ENCODE measurements at places on chromosomes 12 and 14.
A peak's percentile ranks its signal among the peaks of the same experiment; 100 is the strongest.

DNA sequence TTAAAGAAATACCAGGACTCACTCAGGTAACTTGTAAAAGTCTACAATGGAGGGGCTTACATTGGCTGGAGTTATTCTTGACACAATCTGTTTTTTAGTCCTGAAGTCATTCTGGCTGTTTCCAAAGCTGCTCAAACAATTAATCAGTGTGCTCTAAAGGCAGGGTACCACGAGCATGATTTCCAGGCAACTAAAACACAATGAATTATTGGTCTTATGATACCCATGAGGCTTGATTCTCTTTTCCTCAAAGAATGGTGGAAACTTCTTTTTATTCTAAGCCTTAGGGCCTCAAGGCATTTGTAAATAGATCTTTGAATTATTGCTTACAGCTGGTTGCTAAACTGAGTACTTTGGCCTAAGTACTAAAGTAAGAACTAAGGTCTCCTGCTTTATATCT is 199.8 kb upstream of the PDZRN4 start:
- no peak for DNase-seq

- no peak for DNase-seq
These were observed 65.0 kb downstream of the KCNK10 start for GRCh38 chr14:88258021-88258420.

DNA sequence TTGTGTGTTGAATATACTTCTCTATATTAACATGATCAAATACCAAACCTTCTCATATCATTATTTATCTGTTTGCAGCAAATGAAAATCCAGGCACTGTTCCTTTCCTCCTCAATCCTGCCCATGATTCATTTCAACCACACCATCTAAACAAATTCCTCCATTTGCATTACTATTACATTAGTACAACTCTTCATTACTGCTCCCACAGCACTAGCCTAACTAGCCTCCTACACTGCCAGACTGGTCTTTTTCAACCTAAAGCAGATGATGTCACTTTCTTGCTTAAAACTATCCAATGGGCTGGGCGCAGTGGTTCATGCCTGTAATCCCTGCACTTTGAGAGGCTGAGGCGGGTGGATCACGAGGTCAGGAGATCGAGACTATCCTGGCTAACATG is 117.3 kb upstream of the MYF6 start:
- no peak for DNase-seq

DNA sequence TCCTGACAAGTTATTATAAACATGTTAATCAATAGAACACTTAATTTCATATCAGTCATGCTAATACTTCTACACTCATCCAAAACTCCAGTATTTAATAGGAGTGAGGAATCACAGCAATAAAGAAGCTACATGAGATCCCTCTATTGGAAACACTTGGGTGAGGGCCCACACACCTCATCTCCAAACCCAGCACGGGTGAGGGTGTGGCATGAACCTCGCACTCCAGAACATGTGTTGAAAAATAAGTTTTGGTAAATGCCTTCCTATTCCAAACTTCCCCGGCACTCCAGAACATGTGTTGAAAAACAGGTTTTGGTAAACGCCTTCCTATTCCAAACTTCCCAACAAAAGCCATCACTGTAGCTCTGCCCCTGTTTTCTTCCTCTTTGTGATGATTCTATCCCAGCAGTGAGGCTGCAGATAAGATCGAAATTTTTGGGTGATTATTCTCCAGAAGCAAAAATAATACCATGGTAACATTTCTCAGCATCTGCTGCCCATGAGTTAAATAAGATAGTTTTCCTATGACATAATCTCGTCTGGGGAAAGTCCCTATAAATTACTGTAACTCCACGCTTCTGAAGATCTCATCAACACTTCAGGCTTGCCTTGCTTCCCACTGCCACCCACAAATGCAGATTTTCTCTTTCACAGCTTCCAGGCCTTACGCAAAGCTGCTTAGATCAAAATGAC is 24.4 kb upstream of the PTPRB start:
- no peak for DNase-seq

DNA sequence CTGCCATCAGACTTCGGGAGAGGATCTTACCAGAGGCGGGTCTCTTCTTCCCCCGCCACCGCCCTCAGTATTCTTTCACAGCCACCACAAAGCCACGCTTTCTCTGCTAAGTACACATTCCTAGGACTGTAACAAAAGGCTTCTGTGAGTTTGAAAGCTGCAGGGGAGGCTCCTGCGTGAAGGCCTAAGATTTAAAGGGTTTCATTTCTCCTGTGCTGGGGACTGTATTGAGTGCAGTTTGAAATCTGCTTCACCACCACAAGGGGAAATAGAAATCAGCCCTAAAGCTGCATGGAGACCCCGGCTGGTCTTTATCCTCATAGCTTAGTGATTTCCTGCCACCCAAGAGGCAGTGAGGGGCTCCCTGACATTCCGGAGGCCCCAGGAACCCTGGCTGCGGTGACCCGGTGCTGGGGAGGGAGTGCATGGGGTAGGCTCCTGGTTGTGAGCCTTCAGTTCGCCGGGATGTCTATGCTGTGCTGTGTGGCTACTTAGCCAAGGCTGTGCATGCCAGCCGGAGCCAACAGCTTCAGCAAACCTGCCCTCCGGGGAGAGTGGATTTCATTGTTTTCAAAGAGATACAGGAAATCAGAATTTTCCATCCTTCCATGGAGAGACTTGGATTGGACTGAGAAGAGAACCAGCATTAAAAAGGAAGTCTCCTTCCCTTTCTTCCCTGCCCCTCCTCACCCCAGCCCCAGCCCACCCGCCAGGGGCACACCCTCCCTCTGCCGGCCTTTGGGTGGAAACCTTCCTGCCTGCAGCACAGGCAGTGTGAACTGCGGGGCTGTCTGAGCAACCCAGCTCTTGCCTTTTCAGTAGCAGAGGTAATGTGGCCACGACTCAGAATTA is 163.3 kb downstream of the ETV6 start:
- peak; percentile 75 for DNase-seq

- DNase-seq = no peak
These were observed 24.1 kb downstream of the NTN4 start for GRCh38 chr12:95766356-95767019.

DNA sequence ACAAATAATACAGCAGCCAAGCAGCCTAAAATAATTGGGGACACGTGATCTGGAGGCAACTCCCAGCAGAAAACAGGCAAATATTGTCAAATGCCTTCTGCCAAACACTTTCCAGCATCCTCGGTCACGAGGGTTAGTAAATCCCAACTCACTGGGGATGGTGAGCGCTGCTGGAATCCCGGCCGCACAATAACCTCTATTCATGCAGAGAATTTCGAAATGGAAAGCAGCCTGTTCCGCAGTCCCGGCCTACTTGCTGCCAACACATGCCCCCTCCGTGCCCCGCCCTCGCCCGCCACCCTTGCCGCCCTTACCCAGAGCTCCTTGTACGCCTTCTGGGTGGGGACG is 62.2 kb downstream of the RFX4 start:
- no peak for DNase-seq

DNA sequence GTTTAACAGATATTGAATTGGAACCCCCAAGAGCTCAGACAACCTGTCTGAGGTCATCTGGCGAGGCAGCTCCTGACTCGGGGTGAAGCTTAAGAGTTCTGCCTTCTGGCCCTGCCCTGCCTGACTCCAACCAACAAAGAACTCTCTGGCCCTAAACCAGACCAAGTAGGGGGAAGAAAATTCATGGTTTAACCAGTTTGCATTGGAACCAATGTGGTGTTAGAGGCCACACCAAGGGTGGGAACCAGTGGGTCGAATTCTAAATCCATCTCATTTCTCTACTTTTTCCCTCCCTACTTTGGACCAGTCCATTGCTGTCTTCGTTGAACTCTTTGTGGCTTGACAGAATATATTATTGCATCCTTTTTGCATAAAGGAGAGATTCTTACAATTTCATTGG is 30.4 kb upstream of the GSG1 start:
- no peak for DNase-seq

DNA sequence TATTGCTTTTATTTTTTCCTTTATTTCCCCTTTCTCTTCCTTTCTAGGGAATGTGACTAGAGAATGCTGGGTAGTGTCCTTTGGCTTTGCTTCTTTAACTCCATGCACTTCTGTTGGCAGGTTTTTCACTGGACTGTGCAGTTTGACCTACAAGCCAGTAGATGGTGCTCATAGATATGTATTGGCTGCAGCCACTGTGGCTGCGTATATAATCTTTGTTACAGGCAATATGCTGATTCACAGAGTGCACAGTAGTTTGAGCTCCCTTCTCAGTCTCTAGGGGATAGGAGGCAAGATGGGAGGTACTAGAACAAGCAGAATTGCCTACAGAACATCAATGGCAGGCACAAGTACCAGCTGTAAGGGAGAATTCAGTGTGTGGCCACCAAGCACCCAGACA is 503.5 kb downstream of the LRFN5 start:
- DNase-seq = no peak

Measured in CMK (cell line).